ENCODE measurements at places on chromosomes 16 and 17.

DNA sequence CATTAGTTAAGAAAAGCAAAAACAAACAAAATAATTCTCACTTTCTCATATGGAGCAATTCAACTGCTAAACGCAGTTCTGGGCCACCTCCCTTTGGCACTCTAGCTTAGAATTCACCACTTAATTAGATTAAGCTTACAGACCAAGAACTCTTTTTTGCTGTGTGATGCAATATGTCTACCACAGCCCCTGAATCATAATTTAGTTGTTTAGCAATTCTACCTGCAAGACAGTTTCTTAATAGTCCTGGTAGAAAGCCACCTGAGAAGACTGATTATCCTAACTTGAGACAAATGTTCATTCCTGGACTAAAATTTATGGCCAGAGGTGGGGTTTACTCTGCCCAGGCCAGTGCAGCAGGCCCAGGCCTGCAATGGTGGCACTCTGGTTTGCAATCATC is 205.9 kb downstream of the HS3ST3A1 start:
- DNase-seq = no peak

- DNase-seq = no peak
Measured at GRCh38 chr16:50917950-50918703, 176.2 kb downstream of the CYLD start.

- DNase-seq = no peak
Measured at GRCh38 chr17:2591040-2591640, 2.3 kb upstream of the PAFAH1B1 start.

DNA sequence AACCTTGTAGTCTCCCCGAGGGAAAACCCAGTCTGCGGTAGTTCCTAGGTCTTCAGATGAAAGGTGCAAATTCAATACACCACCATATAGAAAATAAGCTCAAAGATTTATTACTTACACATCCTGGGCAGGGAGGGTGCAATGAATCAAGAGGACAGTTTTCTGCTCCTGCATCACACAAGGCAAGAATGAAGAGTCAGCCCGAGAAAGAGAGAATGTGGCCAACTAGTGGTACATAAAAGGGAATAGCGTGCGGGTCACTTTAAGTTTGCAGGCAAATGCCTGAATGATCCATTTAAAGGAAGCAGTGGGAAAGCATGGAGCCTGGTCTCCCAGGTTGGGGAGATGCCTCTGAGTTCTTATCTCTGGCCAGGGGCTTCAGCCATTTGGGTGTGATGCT is 403.4 kb downstream of the GRIN2A start:
- no peak for DNase-seq

DNA sequence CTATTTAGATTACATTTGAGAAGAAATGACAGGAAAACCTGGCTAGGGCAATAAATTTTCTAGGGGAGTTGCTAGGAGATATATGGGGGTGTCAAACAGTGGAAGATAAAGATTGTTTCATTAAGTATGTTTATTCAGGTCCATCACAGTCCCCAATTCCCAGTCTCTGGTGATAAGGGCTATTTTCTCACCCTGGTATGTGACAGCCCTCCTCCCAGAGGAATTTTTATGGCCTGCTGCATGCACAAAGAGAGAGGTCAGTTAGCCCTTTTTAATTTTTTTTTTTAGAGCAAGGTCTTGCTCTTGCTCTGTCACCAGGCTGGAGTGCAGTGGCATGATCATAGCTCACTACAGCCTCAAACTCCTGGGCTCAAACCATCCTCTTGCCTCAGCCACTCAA is 53.6 kb upstream of the ATF7IP2 start:
- no peak for DNase-seq

DNA sequence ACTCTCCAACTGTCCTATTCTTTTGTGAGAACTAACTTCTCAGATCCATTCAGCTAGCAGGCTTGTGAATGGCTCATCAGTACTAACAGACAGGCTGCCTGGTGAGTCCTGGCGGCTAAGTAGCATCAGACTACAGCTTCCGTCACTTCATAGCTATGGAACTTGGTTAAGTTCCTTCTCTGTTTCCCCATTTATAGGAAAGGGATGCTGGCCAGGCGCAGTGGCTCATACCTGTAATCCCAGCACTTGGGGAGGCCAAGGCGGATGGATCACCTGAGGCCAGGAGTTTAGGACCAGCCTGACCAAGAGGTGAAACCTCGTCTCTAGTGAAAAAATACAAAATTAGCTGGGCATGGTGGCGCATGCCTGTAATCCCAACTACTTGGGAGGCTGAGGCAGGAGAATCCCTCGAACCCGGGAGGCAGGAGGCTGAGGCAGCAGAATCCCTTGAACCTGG is 49.9 kb upstream of the TANGO6 start:
- DNase-seq = no peak

DNA sequence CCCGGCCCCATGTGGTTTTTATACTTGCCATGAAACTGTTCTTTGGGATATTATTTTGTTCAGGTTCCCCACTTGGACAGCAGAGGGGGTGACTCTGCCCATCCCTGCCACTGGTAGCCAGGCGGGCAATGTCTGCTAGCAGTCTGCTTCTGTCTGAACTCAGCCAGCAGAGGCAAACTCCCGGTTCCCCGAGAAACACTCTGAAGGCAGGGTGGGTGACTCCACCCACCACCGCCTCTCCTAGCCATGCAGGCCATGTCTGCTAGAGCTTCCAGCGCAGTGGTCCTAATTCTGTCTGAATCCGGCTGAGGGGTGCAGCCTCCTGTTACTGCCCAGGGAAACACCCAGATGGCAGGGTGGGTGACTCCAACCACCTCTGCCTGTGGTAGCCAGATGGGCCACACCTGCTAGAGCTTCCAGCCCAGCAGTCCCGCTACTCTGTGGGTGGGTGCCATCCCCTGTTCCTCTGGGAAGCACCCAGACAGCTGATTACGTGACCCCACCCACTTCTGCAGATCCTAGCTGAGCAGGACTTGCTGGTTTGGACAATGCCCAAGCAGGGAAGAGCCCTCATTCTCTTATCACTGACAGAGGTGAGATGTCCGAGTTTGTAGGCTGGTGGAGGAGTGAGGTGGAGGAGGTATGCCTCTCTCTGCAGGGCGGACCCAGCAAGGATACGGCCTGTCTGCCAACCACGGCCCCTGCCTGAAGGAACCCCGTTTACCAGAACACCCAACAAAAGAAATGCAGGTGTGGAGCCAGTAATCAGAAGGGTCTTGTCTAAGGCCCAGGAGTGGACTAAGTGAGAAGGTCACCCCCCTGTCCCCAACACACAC is 22.4 kb downstream of the NLRP1 start:
- no peak for DNase-seq

DNA sequence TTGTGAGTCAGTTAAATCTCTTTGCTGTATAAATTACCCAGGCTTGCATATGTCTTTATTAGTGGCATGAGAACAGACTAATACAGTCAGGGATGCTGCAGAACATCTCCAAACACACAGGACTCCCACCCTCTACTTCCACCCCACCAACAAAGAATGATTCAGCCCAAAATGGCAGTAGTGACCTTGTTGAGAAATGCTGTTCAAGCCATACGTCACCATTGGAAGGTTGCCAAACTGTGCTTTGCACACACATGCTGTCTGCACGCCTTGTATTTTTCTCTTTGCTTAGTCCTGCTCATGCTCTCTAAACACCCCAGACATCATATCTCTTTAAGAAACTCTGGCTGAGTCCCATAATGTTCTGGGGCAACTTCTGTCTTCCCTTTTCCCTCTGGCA is 589.6 kb downstream of the WWOX start:
- no peak for DNase-seq

DNA sequence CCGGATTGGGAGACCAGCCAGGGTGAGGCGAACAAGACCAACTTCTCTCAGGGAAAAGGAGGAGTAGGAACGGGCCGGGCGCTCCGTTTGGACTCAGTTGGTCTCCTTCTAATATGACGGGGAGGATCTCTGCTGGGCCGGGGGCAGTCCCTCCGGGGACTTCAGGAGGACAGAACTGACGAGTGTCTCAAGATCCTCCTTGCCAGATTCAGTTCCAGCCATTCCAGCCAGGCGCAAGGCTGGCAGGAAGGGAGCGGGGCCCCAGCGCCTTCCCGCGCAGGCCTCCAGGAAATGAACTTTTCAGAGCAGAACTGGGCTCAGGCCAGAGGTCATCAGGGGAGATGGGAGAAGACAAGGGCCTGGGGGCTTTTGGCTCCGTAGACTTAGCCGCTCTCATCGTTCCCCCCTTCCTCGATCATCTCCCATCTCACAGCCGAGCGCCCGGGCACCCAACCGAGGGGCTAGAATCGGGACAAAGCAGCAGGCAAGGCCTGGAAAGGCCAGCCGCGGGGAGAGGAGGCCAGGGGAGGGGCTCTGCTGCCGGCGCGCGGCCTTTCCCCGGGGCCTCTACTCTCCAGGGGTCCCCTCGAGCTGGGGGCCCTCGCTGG is 1.6 kb downstream of the ZNF423 start:
- DNase-seq = no peak

DNA sequence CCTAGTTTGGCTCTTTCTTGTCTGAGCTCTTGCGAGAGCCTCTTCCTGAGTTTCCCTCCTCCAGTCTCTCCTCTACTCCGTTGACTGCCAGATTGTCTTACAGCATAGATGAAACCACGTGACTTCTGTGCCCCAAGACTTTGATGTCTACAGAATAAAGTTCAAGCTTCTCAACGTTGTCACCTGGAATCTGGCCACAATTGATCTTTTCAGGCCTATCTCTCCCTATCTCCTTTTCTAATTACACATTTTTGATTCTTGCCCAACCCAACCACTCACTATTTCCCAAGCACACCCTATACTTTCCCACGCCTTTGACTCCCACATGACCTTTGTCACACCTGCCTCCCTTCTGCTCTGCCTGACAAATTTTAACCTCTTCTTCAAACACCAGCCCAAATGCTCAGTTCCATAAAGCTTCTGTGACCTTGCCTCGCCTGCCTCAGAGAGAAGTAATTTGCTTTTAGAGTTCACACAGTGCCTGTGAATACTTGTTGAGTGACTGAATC is 52.4 kb upstream of the PMFBP1 start:
- DNase-seq = no peak

DNA sequence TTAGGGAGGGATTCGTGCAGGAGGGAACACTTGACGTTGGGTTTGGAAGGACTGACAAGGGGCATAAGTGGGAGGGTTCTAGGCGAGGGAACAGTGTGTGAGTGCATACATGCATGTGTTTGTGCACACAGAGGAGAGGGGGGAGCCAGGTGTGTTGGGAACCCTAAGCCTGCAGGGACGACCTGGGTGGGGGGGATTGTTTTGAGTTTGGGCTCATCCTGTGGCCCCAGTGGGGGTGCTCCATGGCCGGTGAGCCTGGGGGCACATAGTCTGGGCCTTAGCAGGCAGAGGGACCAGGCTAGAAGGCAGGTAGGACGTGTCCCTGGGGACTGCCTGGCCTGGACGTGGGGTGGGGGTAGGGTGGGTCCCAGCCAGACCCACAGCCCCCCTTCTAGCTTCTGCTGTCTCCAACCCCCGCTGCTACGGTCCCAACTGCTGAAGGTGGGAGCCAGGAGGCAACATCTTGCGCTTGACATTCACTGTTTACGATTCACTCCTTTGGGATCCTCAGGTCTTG is 11.9 kb upstream of the RASD1 start:
- no peak for DNase-seq

DNA sequence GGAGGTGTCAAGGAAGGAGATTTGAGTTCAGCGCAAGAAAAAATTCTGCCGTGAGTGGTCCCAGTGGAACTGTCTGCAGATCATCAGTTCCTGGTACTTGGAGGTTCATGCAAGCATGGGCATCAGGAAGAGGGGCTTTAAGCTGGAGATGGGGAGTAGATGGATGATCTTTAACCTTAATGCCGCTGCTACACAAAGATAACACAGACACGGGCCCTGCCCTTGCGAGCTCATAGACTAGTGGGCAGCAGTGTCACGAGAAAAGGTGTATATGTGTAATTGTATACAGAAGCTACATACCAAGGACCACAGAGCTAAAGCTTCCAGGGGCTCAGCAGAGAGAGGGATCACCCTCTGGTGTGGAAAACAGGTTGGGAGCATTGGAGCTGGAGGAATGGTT is 33.6 kb downstream of the PRSS54 start:
- no peak for DNase-seq

GRCh38 chr17:15323131-15323530 is 18.3 kb downstream of the TEKT3 start:
- DNase-seq = no peak

DNA sequence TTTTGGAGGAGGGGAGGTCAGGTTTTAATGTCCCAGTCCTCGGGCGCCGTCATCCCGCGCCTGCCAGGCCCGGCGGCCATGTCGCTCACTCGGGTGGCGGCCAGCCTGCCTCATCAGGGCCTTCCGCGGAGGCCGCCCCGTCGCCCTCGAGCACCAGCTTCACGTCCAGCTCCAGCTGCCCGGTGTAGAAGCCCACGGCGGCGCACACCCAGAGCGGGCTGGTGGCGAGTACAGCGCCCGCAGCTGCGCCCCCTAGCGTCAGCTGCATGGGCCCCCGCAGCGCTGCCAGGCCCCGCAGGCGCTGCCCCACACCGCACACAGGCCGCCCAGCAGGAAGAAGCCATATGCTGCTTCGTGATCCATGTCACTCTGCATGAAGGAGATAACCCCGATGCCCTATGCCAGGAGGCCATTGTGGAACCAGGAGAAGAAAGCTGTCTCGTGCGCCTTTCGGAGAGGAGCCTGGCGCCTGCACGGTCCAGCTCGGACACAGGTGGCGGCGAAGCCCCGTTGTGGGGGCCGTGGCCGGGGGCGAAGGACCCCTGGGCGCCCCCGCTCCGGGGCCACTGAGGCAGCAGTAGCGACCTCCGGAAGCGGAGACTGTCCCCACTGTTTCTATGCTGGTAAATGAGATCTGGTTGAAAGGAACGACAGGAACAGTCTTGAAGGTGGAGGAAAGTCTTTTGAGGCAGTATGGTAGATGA is 9.6 kb downstream of the AP2B1 start:
- DNase-seq = no peak

DNA sequence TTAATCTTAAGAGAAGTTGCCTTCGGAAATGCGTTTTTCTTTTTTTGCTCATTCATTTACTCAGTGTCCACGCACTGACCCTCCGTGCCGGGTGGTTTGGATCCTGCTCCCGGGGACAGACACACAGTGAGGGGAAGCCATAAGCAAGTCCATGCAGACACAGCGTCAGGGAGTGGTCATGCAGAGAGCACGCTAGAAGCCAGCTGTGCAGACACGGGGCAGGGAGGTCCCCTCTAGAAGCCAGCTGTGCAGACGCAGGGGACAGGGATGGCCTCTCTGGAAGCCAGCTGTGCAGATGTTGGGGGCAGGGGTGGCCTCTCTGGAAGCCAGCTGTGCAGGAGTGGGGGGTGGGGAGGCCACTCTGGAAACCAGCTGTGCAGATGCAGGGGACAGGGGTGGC is 4.8 kb downstream of the GAA start:
- DNase-seq = no peak

DNA sequence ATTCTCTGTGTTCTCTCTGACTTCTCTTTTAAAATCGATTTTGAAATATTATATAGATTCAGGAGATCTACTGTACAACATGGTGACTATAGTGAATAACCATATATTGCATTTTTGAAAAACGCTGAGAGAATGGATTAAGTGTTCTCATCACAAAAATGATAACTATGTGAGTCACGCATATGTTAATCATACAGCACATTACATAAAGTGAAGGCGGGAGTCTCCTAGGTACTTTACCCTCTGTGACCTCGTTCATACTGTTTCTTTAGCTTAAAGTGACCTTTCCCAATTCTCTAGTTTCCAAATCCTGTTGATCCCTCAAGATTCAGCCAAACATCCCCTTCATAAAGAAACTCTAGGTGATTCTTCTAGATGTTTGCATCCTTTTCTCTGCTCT is 3.1 kb upstream of the KRTAP3-2 start:
- no peak for DNase-seq

Data from activated CD4-positive, alpha-beta T cell treated with anti-CD3 and anti-CD28 coated beads, Interleukin-2, Interleukin-4, amounts not matched to agents 100 ng/mL and 50 ng/mL, durations not matched to agents 16 hours and 8 hours (primary cell).